ENCODE measurements at places on chromosomes 2 and 18.

DNA sequence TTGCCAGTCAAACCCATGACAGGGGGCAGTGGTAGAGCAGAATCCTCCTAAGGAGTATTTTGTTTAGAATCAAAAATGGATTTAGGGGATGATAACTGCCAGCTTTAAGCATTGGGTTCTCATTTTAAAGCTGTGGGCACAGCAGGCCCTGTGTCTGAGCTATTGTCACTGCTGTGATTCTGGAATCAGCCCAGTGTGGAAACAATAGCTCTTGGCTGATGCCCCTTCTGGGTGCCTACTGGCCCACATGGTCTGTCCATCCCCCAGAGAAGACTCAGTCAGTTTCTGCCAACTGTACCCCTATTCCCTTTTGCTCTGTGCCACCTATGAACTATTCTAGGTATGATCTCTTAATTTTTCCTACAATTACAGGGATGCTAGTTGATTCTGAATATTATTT lies 91.7 kb upstream of the LRRTM1 start:
- DNase-seq: no peak

DNA sequence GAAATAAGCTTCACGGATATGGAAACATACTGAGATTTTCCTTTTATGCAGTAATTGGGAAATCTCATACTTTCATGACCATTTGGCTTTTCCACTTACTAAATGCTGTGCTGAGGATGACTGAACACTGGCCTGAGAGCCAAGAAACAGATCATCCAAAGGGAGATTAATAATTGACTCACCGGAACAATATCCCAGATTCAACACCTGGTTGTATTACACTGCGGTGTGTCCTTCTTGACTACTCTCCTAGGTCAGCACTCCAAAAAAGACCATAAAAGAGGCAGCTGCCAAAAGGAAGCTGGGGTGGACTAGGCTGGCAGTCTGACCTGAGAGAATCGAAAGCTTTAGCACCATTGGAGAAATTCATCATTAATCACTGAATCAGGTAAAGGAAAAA lies 469.1 kb downstream of the CBLN2 start:
- DNase-seq: no peak

- DNase-seq: no peak
These were observed 82.2 kb upstream of the RMDN2 start for GRCh38 chr2:37842732-37843440.

DNA sequence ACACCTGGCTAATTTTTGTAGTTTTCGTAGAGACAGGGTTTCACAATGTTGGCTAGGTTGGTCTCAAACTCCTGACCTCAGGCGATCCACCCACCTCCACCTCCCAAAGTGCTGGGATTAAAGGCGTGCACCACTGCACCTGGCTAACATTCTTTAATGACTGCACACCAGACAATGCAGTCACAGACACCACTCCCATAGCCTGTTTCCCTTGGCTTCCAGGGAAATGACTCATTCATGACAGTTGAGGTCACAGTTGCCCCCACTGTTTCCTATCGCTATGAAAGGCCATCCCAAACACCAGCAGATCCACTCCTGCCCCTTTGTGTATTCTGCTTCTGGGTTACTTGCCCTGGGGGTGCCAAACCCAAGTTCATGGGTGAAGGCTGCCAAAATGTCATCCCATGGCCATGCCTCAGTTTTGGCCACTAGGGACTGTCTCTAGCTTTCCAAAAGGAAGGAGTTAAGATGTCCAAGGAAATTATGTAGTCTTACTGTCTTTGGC lies 8.7 kb downstream of the CHMP1B start:
- no peak for DNase-seq

GRCh38 chr18:24459772-24460171 lies 665 bp upstream of the HRH4 start:
- DNase-seq: no peak

DNA sequence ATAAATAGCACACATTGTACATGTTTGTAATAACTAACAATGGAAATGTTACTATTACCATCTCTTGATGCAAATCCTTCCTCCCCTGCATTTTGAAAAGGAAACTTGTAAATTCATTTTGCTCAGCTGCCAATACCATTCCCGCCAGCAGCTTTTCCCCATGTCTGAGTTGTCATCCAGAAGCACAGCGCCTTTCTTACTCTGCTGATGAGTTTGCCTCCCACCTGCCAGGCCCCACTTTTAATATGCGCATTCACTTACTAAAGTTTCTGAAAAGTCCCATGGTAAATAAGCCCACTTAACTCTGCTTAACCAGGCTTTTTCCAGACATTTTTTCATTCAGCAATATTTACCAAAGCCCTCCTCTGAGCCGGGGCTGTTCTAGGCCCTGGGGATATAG lies 3.9 kb downstream of the CHST10 start:
- DNase-seq: no peak

GRCh38 chr2:8855010-8855409 lies 17.6 kb upstream of the KIDINS220 start:
- DNase-seq: no peak

- no peak for DNase-seq
These were observed 98.8 kb downstream of the OLA1 start for GRCh38 chr2:174149530-174149929.

DNA sequence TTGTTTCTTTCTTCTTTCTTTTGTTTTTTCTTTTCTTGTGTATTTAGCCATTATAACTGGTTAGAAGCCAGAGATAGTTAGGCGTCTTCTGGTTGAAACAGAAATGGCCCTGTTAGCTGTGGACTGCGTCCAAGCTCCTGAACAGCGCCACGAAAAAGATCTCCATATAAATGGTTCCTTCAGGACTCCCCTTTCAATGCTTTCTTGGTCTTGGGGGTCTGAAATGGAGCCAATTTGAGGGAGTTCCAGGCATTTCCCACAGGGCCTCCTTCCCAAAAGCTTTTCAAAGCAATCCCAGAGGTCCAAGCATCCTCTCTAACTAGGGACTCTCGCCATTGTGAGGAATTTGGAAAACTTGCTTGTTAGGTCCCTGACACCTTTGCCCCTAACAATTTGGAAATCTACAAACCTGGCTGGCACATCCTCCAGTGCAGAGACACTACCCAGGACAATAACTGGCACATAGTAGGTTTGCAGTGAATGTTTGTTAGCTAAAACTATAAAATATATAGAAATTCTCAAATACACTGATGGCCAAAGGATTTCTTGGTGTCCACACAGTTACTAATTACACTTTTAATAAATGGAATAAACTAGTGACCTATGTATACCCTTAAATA lies 80.1 kb downstream of the MYCN start:
- no peak for DNase-seq

DNA sequence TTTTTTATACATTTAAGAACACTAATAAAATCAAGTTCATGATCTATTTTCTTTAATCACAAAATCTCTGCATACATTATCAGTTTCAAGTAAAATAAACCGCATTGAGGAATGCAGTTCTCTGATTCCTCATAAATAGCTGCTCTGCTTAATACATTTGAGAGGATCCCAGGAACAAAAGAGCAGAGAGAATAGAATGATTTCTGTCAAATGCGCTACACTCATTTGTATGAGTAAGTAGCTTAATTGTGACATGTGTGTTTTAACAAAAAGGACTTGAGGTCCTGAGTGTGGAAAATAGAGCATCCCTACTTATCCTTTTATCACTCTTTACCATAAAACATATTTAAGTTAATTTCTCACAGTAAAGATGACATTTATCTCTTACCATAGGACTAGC lies 134.0 kb downstream of the PID1 start:
- DNase-seq: no peak

- no peak for DNase-seq
These were observed 18.9 kb downstream of the SDC1 start for GRCh38 chr2:20205915-20206524.

DNA sequence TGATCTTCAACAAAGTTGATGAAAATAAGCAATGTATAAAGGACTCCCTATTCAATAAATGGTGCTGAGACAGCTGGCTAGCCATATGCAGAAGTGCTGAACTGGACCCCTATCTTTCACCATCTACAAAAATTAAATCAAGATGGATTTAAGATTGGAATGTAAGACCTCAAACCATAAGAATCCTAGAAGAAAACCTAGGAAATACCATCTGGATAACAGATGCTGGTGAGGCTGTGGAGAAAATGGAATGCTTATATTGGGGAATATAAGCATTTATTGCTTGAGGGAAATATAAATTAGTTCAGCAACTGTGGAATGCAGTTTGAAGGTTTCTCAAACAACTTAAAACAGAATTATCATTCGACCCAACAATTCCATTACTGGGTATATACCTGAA lies 89.6 kb downstream of the GCA start:
- no peak for DNase-seq

- no peak for DNase-seq
These were observed 14.7 kb downstream of the SLC14A1 start for GRCh38 chr18:45738660-45739059.

GRCh38 chr18:50093366-50094064 lies 101.4 kb downstream of the MYO5B start:
- DNase-seq: no peak

DNA sequence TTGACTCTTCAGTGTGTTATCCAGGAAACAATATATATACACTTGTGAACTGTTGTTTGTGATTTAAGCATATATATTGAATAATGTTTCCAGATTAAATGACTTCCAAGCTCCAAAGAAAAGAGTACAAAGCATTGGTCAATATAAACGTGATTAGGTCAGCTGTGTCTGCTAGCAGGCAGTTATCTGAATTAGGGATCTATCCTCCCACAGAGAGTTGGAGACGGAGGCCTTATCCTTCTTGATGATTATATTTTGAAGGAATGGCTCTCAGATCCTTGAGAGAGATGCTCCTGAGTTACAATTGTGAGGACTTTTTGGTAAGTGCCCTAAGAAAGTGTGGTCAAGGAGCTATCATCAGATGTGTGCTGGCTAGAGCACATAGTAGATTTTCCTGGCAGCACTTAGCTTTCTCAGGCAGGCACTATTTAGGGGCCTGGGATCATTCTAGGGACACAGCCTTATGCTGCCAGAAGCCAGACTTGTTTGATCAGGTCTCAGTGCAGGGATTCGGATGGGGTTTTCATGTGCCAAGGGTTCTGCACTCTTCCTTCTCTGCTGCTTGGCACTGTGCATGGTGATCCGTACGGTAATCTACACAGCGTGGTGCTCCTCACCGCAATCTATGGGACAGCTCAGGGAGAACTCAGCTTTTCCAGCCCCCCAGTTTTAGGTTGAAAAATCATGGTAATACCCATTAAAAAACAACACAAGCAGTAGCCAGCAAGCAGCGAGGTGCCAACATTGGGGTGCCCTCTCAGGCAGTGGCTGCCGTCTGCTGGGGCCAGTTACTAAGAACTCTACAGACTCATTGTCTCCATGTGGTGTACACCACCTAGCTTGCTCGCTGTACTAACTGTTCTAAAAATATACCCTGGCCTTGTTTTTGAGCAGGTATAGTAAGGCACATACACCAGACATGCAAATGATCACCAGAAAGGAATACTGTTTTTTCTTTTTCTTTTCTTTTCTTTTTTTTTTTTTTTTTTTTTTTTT lies 8.0 kb upstream of the ZDBF2 start:
- no peak for DNase-seq

DNA sequence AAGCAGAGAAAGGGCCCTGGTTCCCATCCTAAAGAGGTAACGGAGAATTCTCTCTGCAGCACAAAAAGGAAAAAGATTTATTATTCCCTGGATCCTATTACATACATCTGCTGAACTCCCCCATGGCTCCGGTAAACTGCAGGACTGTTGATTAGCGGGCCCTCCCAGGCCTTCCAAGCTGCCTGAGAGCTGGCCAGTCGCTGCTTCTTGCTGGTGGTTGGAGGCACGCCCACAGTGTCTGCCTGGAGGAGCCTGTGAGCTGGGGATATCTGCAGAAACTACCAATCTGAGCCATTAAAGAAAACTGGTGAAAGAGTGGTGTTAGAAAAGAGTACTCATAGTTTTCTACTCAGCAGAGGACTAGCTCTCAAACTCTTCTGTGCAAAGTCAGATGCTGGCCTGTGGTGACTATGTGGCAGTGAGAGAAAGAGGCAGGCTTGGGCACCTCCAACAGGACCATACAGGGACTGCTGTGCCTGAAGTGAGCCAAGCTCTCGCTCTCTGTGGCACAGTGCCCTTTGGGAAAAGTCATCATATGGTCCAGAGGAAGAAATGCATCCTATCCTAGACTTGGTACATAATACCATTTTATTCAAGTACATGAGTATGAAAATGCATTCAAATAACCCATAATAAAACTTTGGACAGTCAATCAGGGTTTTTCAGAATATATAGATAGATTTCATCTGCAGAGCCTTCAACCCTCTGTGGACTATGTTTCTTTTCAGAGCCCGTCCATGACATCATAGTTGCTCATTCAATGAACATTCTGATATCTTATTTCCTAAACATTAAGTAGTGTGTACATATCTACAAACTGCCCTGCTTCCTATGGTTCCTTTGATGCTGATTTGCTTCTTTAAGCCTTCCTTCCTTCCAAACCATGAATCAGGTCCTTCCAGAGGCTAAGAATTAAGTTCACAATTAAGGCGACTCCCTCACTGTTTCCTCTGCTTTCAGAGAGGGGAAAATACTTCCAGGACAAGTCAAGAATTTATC lies 242.0 kb upstream of the LYPD1 start:
- DNase-seq: no peak

DNA sequence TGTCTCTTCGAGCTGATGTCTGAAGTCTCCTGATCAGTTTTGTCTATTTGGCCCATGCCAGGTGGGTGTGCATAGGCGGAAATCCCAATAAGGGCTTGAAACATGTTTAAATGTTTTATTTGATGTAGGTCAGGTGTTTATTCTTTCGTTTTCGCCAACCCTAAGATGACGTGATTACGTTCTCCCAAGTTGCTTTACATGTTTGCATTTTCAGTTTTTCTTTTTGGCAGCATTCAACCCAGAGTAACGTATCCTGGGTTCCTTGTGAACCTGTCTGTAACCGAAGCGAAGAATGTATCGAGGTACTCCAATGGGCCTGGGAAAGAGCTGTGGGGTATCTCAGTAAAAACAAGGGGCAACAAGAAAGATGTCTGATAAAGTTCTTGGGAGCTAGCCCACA lies 3.1 kb downstream of the ALPK2 start:
- DNase-seq: no peak

DNA sequence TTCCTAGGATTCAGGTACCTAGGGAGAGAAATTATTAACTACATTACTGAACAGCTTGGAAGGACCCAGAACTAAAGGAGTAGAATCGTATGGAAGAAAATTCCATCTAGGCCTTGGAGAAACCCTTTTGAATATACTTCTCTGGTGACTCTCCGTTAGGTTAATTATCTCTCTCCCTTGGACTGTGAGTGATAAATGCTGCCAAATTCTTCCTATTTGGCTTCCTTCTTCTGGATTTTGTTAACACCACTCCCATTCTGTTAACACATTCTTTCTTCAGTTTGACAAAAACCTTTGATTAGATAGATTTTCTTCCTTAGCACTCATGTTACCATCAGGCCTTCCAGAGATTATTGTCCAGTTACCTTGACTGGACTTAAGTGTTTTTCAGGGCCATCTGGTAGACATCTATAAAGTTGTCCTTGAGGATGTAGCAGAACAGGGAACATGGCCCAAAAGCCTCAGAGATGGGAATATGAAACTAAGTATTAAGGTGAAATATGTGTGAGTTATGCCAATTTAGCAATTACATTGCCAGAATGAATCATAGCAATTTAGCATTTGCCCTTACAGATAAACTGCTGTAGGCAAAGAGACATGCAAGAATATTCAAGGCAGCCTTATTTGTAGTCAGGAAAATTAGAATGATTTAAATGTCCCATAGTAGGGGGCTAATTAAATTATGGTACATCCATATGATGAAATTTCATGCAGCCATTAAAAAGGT lies 6.7 kb downstream of the CYP27A1 start:
- DNase-seq: no peak

Measured in NCI-H1694 treated with DMSO at 0.1 percent for 48 hours (cell line).